Non-pigmented ciliary epithelial cell (primary cell): ENCODE measurements at places on chromosomes 5 and 9.
A peak's percentile ranks its signal among the peaks of the same experiment; 100 is the strongest.

DNA sequence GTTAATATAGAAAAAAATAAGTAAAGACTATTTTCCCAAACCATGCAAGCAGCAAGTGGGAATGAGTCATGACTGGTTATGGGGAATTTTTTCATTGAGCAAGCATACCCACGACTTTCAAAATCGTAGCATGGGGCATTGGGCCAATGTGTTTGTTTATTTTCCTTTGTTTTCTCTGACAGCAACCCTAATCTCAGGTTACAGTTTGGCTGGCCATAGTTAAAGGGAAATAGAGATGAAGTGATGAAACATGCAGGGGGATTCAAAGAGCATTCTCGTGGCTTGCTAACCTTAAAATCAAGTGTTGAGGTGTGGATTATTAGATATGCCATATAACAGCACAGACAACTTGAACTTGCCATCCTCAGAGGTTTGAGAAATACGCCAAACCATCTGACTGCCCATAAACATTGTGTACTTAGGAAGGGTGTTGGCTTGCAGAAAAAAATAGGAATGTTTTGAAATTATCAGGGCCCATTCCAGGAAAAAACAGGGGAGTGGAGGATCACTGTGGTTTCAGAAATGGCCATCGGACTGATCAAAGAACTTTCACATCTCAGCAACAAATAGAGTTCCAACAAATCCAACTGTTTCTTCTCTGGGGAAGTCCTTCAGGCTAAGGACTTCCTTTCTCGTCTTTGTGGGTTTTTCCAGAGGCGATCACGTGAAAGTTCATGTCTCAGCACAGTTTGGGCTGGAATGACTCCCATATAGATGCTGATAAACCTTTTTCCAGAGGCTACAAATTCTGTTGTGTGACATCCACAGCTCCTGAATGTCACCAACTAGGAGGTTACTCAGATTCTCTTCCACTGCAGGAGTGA is 259.1 kb downstream of the SYK start:
- DNase-seq: peak; percentile 89

DNA sequence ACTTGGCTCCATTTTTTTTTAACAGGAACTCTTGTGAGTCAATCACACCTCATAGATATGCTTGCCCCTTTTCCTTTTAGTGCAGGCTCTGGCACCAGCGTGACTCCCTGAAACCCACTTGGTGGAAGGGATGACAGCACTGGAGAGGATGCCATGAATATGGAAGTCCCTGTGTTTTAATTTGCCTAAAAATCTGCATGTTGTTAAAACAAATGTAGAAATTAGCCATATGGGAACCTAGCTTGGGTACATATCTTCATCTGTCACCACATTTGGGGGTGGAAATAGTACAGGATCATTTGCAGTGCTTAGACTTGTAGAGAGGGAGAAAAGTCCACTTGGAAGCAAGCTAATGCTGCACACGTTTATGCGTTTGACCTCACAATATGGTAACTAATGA is 179.0 kb downstream of the EBF1 start:
- DNase-seq: no peak

DNA sequence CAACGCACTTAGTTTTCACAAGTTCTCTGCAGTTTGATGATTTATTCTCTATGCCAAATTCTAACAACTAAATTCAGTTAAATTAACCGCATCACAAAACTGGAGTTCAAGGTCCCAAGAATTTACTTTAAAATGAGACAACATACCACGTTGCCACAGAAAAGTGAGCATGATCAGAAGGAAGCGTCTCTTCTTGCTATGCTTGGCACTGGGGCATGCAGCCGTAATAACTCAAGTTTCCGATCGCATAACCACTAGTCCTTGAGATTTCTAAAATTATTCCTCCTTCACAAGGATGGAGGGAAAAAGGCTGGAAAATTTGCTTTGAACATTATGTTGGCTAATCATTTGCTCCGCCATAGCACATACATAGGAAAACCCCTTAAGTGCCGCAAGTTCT is 13.9 kb downstream of the NFIB start:
- DNase-seq: no peak

DNA sequence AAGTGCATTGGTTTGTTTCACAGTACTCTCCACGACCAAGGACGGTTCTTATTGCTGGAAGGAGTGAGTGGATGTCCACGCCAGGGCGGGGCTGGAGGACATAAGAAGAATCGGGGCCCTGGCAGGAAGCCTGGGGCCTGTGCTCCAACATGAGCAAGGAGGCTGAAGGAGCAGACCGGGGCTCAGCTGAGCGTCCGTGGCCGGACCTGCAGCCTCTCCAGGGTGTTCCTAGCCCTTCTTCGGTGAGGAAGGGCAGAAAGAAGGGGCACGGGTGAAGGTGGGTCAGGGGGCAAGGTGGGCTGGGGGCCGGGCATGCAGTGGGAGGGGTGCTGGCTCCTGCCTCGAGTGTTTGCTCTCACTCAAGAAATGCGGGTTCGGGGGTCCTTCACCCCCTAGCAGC is 18.1 kb downstream of the FAM78A start:
- no peak for DNase-seq

- DNase-seq: no peak
Observed at GRCh38 chr5:56631719-56632118, 183.6 kb upstream of the MAP3K1 start.

DNA sequence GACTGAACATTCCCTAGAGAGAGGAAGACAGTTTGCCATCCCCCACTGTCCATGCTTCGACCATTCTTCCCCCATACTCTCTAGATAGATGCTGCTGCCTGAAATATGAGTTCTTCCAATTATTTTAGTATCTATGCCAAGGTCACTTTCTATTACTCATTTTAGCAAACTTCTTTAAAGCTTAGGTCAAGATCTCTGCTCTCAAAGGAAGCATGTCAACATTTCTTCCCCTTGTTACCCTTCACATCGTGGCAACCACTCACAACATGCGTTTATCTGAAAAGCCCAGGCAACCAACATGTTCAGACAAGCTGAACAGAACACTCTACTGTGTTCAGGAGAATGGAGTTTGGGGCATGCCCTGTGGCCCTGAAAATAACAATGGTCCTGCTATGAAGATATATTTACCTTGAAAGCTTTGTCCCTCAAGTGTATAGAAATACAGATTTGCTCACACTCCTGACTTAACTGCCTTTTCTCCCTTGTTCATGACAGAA is 138.4 kb upstream of the KIF2A start:
- DNase-seq: no peak

DNA sequence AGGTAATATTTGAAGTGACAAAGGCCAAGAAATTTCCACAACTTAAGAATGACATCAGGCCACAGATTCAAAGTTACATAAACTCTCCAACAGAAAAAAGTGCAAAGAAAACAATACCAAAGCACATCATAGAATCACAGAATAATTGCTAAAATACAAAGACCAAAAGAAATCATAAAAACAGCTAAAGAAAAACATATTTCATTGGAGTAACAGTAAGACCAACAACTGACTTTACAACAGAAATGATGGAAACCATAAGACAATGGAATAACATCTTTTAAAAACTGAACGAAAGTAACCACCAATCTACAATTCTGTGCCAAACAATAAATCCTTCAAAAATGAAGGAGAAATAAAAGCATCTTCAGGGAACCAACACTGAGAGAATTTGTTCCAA is 38.3 kb downstream of the ZDHHC21 start:
- DNase-seq: no peak

- DNase-seq: no peak
Observed at GRCh38 chr9:96651626-96652025, 3.5 kb downstream of the PRXL2C start.

DNA sequence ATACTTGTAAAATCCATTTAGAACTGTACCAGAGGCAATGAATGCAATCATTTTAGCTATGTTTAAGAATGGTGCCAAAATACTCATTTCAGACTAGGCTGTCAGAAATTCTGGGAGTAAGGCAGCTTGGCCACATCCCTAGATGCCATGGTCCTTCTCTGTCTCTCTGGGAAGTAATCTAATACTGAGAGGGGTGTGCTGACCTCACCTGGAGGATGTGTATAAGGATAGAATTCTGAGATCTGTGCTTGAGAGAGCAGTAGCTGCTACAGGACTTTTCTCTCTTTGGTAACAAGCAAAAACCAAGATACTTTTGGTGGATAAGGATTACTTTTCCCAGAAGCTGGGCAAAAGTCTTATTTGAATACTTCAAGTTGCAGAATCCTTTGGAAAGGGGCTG is 68.1 kb upstream of the MRPS30 start:
- no peak for DNase-seq

GRCh38 chr9:98539954-98540353 is 168.8 kb downstream of the GABBR2 start:
- no peak for DNase-seq

- no peak for DNase-seq
Observed at GRCh38 chr5:172564883-172565282, 76.2 kb upstream of the NEURL1B start.

DNA sequence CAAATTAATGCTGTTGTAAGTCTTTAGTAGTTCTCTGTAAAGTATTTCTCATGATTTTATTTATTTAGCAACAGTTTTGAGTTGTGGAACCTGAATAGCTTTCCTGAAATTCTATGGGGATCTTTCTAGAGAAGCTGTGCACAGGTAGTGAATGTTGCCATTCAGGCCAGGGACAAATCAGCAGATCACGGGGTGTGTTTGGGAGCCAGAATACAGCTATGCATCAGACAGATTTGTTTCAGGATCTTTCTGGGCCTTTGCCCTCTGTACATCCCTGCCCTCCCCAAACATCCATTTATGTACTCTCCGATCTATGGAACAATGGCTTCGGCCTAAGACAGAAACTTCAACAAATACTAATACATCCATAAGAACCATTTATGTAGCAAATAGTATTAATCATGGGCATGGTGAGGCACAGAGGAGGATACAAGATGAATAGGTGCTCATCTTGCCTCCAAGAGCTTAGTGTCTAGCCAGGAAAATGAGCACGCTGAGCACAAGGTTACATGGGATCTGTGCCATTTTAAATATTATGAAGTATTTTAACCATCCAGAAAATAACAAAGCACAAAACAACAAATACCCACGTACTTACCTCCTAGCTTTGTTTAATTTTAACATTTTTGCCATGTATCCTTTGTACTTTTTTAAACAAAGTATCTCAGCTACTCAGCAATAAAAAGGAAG is 13.1 kb downstream of the ARHGEF37 start:
- DNase-seq: no peak

GRCh38 chr5:81010336-81011169 is 50.4 kb downstream of the RASGRF2 start:
- no peak for DNase-seq

GRCh38 chr5:36360307-36360706 is 58.6 kb upstream of the RANBP3L start:
- DNase-seq: no peak

- DNase-seq: no peak
Observed at GRCh38 chr5:140225396-140225795, 50.4 kb downstream of the CYSTM1 start.

GRCh38 chr5:138543730-138544104 is 681 bp upstream of the ETF1 start:
- no peak for DNase-seq

DNA sequence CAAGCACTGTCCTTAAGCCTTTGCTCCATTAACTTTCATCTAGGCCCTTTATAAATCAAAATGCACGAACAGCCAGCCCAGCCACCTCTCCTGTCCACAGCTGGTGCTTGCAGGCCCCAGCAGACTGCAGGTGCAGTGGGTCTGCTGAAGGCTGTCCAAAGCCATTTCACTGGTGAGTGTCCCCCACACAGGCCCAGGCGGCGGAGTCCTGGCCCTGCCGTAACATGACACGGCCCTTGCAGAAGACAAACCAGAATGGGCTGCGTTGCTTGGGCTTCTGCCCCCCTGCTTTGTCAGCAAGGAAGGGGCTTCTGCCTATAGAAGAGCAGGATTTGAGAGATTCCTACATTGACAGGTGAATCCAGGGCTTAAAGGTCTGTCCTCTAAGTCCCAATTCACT is 188.6 kb downstream of the NR3C1 start:
- DNase-seq: no peak

DNA sequence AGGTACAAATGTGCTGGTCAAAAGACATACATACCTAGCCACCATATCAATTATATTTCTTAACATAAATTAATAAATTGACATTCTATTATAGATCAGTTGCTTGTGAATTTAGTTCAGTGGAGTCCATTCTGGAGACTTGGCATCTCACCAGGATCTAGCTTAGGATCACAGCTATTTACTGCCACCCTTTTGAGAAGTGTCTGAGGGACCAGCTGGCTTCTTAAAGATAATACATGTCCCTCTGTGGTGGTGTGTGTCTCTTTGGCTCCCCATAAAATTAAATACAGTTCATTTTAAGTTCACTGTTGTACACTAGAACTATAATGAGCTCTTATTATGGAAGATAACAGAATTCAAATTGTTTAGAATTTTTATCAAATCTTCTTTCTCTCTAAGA is 290.7 kb downstream of the PRELID2 start:
- no peak for DNase-seq

DNA sequence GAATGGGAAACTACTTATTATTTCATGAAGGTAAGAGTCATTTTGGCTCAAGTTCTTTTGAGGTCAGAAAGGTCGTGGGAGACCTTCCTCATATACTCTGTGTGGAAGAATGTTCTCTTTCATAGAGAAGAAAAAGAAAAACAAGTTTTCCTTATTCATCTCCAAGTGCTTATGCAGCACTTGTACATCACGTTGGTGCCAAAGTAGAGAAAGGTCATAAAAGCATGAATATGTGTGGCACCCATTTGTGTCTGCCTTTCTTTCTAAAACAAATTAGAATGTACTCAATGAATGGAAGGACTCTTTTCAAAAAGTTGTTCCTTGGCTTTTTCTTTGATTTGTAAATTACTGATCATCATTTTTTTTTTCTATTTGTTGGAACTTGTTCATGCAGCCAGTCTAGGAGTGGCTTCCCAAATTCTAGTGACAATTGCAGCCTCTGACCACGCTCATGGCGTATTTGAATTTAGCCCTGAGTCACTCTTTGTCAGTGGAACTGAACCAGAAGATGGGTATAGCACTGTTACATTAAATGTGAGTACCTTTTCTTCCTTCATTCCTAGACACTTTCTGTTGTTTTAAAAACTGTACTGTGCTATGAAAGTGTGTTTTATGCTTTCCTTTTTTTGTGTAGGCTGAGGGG is 122.4 kb downstream of the ADGRV1 start:
- DNase-seq: no peak
